Kidney (tissue), 22 donors: ENCODE measurements at places on chromosomes 5 and 9. TPM values are rescaled to one million over a fixed set of nuclear protein-coding genes. Genes with fewer than 3 reads are reported as not detected.

- no peak for DNase-seq
Observed at GRCh38 chr5:56244627-56245026, 11.5 kb upstream of the ANKRD55 start.

GRCh38 chr9:1272488-1272887 lies 222.3 kb downstream of the DMRT2 start:
- no peak for DNase-seq

The TSSK1B gene
- not detected for polyA plus RNA-seq

DNA sequence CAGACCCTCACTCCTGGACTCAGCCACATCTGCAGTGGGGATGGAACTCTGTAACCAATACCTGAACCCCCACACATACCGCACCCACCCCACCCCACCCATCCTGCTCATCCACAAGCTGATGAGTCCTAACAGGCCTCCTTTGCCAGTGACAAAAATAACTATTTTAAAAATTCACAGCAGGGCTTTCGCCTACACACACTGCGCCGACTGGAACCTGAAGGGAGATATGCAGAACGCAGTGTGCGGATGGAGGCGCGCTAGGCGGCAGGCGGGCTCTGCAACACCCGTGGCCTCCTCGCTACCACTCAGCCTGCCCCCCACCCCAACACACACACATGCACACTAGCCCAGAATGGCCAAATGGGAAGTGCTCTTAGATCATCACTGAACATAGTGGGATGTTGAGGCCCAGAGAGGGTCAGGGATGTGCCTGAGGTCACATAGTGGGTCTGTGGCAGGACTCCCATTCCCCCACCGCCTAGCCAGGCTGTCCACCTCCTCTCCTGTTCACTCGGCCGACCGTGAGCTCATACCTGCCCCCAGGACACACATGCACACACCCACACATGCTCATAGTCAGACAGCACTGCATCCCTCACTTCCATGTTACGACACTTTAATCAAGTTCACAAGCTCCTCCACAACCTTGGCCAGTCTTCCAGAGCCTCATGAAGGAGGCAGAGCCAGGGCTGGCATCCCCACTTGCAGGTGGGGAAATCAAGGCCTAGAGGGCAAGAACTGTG lies 6.3 kb upstream of the CAMK2A start:
- DNase-seq: no peak

The FOCAD gene
- polyA plus RNA-seq: 12.2 TPM
